Mucosa of gallbladder (tissue), 1 donor: ENCODE measurements at places on chromosomes 6 and 20.
A peak's percentile ranks its signal among the peaks of the same experiment; 100 is the strongest.

- DNase-seq: no peak
These were observed 109.8 kb downstream of the DOK5 start for GRCh38 chr20:54585217-54585616.

- no peak for DNase-seq
These were observed 21.2 kb downstream of the RSPH3 start for GRCh38 chr6:158978757-158979156.

DNA sequence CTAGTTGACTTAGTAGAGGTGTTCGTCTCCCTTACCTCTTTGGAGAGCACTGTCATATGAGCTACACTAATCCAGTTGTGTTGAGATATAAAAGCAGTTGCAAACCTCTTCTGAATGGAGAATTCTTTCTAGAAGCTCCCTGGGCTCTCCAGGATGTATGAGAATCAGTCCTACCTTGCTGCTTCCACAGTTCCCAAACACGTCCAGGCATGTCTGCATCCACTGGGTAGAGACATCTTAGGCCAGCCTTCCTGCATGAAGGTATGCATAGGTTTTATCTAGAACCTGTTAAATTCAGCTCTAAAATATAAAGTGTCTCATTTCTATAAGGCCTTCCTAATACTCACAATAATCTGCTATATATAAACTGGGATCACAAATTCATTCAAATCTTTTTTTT is 297.7 kb downstream of the CDC5L start:
- no peak for DNase-seq

DNA sequence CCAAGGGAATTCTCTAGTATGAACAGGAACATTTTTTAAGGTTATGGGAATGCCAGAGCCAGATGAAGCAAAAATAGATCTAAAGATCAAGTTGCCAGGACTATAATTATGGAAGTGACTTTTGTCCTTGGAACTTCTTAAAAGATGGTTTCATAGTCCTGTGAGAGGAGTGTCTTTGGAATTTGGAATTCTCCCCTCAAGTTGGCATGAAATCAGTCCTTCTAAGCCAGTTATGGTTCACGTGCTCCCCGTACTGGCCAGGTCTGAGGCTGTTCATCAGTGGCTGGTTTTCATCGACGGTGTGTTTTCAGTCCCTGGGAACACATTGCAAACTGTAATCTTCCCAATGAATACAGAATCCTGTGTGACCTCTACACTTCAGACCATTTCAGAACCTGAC is 63.1 kb downstream of the VGLL2 start:
- DNase-seq: no peak

DNA sequence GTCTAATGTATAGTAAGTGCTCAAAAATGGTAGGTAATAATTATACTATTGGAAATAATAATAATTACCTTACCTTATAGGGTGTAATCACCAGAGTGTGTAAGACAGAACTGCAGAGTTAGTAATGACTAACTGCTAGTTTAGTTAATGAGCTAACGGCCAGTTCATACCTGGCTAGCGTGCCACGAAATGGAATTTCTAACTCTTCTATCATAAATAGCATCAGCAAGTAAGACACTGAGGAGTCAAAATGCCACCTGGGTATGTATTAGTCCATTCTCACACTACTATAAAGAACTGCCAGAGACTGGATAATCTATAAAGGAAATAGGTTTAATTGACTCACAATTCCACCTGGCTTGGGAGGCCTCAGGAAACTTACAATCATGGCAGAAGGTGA is 63.4 kb upstream of the CEP85L start:
- DNase-seq: no peak

GRCh38 chr6:117919775-117920729 is 13.0 kb downstream of the SLC35F1 start:
- no peak for DNase-seq

DNA sequence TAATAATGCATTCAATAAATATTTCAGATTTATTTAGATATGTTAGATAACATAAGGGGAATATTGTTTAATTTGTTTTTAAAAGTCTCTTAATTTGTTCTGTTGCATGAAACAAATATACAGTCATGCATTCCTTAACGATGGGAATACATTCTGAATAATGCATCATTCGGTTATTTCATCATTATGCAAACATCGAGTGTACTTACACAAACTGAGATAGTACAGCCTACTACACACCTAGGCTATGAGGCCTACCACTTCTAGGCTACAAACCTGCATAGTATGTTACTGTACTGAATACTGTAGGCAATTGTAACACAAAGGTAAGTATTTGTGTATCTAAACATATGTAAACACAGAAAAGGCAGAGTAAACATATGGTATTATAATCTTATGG is 118.7 kb downstream of the EPHA7 start:
- DNase-seq: no peak

DNA sequence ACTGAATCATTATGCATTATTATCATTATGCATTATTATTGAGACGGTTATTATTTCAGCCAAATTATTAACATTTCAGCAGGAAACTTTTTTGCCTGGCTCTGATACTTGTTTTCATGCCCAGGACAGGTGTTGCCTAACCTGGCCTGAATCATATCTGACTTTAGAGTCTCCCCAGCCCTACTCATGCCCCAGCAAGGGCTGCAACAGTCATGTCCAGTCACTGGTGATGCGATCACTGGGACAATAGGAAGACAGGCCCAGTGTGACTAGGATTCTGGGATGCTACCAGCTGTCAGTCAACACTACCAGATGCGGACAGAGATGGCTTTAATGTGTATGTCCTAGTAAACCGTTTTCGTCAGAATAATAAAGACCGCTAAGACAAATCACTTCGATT is 285.0 kb downstream of the KHDC1L start:
- no peak for DNase-seq

GRCh38 chr6:116575227-116575626 is 3.9 kb downstream of the RWDD1 start:
- DNase-seq: no peak

DNA sequence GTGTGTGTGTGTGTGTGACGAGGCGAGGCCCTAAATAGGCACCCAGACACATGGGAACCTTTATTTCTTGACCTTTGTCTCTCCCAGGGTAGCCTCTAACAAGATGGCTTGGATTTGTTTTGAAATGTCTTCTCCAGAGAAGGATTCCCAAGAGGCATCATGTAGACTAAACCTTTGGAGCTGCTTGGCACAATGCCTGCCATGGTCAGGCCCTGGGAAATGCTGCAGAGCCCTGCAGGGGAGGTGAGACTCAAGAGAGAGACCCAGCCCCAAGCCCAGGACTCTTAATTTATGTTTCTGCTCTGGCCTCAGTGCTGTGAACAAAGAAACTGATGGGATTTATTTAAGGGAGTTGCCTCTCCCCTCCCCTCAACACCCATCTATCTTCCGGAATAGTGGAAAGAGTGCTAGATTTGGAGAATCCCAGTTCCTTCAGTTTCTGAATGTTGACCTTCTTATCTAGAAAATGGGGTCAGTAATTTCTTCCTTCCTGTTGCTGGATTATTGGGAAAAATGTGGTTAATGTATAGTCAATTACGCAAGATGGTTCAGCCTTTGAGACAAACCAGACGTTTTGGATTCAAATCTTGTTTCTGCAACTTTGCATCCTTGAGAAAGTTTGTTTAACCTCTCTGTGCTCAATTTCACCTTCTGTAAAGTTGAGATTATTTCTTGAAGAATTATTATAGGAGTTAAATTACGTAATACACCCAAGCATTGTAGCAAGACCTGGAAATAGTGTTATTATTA is 434.8 kb downstream of the MAFB start:
- no peak for DNase-seq

- no peak for DNase-seq
These were observed 69.0 kb downstream of the BTBD9 start for GRCh38 chr6:38570750-38571149.

- DNase-seq: no peak
These were observed 41.0 kb upstream of the GCNT2 start for GRCh38 chr6:10479939-10480700.

- no peak for DNase-seq
These were observed 37.4 kb upstream of the OPRM1 start for GRCh38 chr6:154001494-154002285.

GRCh38 chr6:158653577-158654354 is 3.9 kb downstream of the SYTL3 start:
- peak; percentile 75 for DNase-seq

DNA sequence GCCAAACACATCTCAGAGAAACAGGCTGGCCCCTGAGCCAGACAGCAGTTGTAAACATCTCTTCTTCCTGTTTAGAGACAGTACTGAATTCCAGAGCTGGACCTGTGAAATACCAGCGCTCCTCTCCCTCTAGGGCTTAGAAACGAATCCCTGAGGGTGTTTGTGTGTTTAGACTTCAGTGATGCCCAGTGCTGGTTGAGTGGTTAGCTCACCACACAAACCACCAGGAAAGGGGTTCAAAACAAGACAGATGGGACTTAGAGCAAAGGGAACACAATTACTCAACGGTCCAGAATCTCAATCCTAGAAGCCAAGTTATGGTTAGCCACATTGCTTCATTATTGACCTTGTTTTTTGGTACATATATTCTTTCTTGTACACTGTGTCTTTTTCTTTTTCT is 108.7 kb upstream of the TMEM170B start:
- DNase-seq: no peak

- DNase-seq: no peak
These were observed 82.7 kb upstream of the CARMIL1 start for GRCh38 chr6:25196464-25196863.

- DNase-seq: no peak
These were observed 119.3 kb downstream of the RNF144B start for GRCh38 chr6:18506382-18507017.

DNA sequence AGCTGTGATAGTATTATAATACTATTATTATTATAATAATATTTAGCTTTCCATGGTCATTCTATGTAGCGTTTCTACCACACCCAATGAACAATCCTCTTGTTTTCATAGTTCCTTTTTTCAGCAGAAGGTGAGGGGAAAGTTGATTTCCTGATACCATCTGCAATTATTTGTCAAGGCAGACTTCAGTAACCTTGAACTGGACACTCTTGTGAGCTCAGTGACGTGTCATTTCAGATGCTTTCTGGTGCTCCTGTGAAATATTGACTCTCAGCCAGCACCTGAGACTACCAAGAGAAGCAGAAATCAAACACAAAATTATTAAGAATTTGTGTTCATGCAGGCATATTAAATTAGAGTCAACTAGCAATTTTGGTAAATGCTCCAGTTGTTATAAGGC is 46.0 kb upstream of the PROKR2 start:
- DNase-seq: no peak

DNA sequence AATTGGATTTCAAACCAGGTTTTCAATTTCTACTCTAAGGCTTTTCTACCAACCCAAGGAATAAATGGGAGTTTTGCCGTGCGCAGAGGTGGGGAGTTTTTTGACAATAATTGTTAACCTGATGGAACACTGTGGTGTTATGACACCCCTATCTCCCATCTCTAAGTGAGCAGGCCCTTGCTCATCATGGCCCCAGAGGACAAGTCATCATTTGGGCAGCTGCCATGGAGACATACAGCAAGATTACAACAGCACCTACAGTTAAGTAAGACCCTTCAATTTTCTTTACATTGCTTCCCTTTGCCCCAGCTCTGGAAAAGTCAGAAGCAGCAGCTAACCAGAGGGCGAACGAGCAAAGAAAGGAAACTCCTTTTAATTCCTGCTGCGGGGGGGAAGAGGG is 54.3 kb downstream of the ADGRF5 start:
- DNase-seq: no peak

GRCh38 chr6:1923449-1923848 is 313.7 kb downstream of the FOXC1 start:
- no peak for DNase-seq

DNA sequence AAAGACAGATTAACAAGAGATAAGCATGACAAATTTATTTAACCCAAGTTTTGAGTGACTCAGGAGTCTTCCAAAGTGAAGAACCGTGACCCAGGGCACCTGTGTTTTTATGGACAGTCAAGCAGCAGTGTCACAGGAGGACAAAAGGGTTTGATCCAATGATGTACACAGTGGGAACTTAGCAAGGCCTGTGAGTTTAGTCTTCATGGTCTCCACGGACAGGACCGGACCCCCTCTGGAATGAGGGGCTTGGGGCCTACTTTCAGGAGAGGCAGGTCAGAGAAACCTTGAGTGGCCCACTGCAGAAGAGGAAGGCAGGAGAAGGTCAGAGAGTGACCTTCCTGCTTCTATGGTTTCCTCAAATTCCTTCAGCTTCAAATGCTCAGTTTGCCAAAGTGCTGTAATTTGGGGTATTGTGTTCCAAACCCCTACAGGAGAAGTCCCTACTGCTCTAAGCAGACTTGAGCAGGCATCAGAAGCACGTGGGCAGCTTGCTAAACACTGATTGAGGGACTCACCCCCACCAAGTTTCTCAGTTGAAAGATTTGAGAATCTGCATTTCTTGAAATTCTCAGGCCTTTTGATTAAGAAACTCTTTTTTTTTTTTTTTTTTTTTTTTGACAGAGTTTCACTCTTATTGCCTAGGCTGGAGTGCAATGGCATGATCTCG is 26.4 kb upstream of the ZMYND8 start:
- no peak for DNase-seq

- no peak for DNase-seq
These were observed 7.4 kb downstream of the LY86 start for GRCh38 chr6:6595952-6596351.

GRCh38 chr6:72037006-72037405 is 150.7 kb downstream of the RIMS1 start:
- DNase-seq: no peak

- peak; percentile 58 for DNase-seq
These were observed 42.3 kb upstream of the ATXN1 start for GRCh38 chr6:16803294-16804200.

DNA sequence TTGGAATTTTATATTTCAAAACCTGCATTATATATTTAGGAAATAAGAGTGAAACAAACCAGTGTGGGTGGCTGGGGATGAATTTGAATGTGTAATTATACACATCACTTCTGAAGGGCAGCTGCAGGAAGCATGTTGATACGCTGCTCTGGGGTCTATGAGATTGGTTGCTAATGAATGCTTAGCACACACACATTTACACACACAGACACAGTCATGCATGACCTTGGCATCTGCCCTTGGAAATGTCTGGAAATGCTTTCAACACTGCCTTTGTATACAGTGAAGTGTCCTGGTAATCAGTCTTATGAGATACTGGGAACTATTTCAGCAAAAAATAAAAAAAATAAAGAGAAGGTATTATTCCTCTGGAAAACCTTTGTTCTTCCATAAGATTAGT is 83.4 kb downstream of the ELOVL4 start:
- no peak for DNase-seq

DNA sequence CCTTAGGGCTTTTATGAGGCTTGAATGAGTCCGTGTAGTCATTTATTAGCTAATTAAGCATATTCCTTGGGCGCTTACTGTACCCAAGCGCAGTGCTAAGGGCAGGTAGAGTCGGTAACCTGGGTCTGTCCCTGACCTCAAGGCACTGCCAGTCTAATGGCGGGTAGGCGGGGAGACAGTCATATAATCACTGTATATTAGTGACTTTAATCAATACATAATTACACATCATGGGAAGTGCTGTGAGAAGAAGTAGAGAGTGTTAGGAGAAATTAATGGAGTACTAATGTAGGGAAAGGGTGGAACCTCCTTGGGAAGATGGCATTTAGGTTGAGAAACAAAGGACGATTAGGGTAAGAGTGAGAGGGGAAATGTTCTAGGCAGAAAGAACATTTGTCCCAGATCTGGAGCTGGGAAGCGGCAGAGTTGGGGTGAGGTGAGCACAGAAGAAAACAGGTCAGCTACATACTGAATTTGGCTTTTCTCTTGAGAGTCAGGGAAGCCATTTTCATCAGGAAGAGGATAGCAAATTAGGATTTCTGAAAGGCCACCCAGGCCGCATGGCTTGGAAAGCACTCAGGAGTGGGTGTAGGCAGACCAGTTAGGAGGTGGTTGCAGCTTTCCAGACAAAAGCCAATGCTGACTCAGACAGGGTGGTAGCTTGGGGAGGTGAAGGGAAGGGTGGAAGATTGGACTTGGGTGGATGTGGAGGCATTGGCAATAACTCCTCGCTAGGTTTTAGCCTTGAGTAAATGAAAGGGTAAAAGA is 954 bp upstream of the BLCAP start:
- DNase-seq: no peak
